ENCODE measurements at places on chromosomes 4 and X. TPM values are rescaled to one million over a fixed set of nuclear protein-coding genes. Genes with fewer than 3 reads are reported as not detected.

LPAR4 gene
- 11.7 TPM for total RNA-seq

OSTC gene
- total RNA-seq: 361 TPM

NIPAL1 gene
- total RNA-seq: 3.1 TPM

USP17L13 gene
- total RNA-seq: not detected

CLTRN gene
- not detected for total RNA-seq

ABHD18 gene
- total RNA-seq: 4.5 TPM

DNA sequence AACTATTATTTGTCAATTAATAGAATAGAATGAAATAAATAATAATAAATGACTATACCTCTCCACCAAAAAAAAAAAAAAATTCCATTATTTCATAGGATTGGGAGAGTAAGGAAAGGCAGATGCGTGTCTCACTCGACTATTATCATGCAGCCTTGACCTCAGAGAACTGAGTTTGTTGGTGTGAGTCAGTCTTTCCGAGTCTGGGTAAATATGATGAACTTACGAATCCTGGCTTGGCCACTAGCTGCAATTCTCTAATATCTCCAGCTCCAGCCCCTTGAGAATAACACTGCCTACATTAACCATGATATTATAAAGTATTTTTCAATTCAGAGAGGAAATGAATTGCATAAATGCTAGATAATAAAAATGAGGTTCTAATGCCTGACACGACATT, 46.6 kb upstream of the DHX15 start:
- DNase-seq: peak; percentile 7

DNA sequence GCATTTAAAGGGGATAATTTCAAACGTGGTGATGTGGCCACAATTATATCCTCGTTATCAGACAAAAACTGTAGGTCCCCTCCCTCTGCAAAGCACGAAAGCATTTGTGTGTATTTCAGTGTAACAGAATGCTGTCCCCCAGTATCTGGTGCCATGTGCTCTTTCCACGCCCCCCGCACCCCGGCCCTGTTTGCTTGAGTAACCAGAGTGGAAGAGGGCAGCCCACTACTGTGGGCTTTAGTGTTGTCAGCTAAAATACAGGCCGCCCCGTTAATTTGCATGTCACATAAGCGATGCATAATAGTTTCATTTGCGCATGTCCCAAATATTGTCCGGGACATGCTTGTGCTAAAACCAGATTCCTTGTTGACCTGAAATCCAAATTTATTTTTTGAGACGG, 110.1 kb downstream of the PHKA2 start:
- DNase-seq: no peak

DNA sequence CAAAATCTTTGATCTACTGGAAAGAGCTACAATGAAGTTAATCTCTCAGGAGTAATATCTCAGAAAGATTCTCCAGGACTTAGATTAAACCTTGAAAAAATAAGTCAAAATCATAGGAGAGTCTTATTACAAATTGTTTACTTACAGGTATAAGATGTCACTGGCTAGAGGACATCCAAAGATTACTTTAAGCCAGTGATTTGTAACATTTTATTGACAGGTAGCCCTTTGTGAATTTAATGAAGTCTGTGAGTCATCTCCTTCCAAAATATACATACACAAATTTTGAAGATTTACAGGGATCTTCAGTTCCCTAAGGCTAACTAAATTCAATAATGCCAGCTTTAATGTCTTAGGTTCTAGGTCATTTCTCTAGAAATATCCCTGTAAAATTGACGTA, 359.7 kb downstream of the EPHA5 start:
- no peak for DNase-seq

- DNase-seq: no peak
Observed at GRCh38 chr4:121973816-121974215, 22.0 kb upstream of the TRPC3 start.

- no peak for DNase-seq
Observed at GRCh38 chr4:145507636-145508035, 26.0 kb downstream of the SMAD1 start.

- no peak for DNase-seq
Observed at GRCh38 chr4:2646396-2647149, 109.6 kb downstream of the TNIP2 start.

DNA sequence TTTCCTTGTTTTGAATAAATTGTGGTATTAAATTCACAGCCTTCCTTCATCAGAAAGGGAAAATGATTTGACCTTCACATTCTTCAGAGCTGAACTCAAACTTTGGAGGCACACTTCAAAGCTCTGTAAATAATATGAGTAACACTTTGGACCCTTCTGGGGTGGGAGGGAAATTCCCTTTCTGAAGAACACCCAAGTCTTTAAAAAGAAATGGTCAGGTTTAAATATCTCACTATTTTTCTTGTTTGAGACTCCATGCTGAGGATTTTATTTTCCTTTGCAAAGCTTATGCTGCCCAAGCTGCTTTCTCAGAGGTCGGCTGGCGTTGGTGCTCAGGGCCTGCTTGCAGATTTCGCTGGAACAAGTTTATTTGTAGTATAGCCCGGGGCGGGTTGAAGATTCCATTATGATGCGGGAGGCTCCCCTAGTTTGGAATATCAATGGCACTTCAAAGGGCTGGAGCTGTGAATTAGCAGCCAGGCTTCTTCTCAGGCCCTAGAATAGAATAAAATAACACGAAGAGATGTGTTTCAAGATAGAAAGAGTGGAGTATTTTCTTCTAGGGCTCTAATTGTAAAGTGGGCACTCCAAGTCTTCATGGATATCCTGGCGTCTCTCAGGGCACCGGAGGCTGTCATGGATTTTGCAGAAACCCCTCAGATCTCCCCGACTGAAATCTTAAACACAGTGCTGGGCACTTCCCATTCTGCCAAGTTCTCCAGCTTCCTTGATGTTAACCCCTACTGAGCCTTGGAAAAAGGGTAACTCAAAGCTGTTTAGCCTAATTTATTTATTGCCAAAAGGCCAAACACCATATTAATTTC, 315.6 kb downstream of the GPAT3 start:
- DNase-seq: no peak

DNA sequence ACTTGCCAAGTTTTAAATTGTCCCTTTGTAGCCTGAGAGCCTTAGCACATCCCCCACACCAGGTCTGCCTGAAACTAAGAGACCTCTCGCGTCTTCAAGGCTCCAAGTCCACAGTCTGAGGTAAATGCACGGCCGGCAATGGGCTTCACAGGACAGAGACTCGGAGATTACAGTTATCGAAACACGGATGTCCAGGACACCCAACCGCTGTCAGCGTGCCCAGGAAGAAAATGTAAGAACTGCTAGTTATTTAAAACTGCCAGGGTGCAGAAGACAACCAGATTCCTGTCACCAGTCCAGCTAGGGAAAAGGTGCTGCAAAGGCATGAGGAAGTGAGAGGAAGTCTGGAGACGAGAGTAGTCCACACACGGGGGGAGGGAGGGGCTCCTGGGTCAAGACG, 28.9 kb downstream of the ZNF827 start:
- no peak for DNase-seq

- no peak for DNase-seq
Observed at GRCh38 chr4:11860996-11861395, 432.3 kb upstream of the HS3ST1 start.

- no peak for DNase-seq
Observed at GRCh38 chrX:105973387-105973739, 65.2 kb downstream of the SERPINA7 start.

- peak; percentile 52 for DNase-seq
Observed at GRCh38 chr4:89364541-89364940, 56.9 kb upstream of the GPRIN3 start.
